ENCODE measurements at places on chromosomes 2 and 18.
A peak's percentile ranks its signal among the peaks of the same experiment; 100 is the strongest.

DNA sequence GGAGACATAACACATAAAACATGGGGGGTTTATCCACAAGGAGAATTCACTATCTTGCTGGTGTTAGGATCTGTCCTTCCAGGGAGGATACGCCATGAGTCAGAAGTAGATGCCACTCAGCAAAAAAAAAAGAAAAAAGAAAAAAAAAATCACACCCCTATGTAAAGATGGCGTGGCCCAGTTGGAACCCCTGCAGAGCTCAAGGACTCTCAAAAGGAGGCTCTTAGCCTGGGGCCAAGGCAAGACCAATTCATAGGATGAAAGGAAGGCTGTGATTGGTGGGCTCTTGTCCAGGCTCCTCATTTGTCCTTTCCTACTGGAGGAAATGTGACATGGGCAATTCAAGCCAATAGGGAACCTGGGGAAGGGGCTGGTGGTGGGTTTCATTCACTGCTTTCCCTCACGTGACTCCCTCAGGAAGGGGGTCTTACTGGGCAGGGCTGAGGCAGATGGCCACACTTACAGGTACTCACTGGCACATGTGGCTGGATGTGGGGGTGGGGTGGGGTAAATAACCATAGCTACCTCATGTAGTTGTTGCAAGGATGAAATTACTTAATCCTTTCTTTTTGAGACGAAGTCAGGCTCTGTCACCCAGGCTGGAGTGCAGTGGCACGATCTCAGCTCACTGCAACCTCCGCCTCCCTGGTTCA, 38.7 kb upstream of the HAAO start:
- no peak for DNase-seq

DNA sequence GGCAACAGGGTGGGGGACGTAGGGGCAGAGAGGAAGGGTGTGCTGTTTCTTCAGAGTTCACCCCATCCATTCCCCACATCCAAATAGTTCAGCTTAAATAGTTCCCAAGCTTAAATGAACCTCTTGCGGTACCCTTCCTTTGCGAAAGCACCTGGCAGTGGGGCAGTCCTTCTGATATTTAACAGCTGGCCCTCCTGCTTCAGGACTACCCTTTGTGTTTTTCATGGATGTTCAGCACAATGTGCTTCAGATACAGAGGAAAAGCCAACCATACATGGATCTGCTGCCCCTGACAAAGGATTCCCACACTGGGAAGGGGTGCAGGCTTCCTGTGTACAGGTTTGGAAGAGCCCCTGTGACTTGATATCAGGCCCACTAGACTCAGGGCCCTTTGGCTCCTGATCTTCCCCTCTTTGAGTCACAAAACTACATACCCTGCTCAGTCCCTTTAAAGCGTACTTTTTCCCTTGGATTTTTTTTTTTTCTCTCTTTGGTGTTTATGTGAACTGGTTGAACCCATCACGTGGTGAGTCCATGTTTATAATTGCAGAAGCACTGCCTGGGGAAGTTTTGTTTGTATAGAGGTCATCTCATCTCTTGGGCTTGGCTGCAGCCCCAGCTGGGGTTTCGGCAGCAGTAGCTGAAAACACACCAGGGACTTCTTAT, 45.3 kb upstream of the IGFBP5 start:
- DNase-seq = no peak

GRCh38 chr2:41488888-41489287, 558.9 kb upstream of the PKDCC start:
- no peak for DNase-seq

DNA sequence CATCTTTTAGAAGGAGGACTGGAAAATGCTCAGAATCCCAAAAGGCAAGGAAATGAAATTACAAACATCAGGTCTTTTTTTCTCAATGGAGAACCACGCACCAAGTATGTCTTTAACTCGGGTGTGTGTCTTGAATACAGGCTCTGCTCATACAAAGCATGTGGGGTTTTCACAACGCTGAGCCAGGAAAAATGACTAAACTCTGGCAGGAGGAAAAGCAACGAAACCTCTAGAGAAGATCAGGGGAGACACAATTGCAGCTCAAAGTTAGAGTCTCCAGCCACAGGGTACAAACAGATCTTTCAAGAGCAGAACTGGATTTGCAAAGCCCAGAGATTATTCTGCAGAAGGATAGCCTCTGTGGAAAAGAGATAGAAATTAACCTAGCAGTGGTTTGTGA, 42.8 kb upstream of the TPO start:
- no peak for DNase-seq

GRCh38 chr2:128756365-128756717, 437.7 kb upstream of the HS6ST1 start:
- no peak for DNase-seq

- DNase-seq = no peak
Observed at GRCh38 chr2:241754042-241754441, 19.6 kb downstream of the D2HGDH start.

- DNase-seq = no peak
Observed at GRCh38 chr2:3535794-3536681, 16.7 kb upstream of the ADI1 start.

DNA sequence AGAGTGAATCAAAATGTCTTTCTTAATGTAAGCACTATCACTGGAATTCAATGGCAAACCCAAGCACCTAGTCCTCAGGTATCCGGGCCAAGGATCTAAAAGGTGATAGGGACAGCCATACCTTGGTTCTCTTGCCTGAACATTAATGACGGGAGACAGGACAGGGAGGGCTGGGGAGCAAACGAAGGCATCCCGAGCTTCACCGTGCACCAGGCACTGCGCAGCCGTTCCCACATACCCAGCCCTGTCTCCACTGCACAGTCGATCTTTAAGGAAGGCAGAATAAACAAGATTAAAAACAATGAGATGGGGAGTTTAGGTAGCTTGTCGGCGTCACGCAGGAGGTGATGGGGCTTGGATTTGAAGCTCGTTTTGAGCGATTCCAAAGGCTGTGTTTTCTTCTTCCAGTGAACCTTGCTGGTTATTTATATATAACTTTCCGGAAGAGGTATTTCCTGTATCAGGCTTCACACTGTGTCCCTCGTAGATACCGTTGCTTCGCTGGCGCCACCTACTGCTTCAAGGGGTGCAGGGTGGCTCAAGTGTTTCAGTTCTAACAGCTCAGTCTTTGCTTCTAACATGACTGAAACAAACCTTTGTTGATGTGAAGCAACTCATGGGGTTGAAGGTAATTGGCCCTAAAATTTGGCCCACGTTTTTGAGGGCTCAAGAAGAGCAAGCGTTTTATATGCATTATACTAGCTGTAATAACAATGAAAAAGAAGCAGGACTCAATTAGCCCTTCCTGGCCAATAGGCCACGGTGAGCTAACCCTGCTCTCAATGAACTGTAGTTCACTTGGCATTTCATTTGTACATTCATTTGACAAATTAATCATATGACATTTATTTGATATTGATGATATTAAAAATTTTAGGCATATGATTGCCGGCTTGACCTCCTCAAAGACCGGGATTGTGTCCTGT, 77.4 kb downstream of the DCDC2C start:
- DNase-seq = peak; percentile 4

- DNase-seq = no peak
Observed at GRCh38 chr2:24945907-24946306, 25.8 kb downstream of the DNAJC27 start.

GRCh38 chr2:151886241-151886640, 58.0 kb upstream of the ARL5A start:
- DNase-seq = no peak

- no peak for DNase-seq
Observed at GRCh38 chr2:197241596-197241995, 69.0 kb downstream of the ANKRD44 start.

DNA sequence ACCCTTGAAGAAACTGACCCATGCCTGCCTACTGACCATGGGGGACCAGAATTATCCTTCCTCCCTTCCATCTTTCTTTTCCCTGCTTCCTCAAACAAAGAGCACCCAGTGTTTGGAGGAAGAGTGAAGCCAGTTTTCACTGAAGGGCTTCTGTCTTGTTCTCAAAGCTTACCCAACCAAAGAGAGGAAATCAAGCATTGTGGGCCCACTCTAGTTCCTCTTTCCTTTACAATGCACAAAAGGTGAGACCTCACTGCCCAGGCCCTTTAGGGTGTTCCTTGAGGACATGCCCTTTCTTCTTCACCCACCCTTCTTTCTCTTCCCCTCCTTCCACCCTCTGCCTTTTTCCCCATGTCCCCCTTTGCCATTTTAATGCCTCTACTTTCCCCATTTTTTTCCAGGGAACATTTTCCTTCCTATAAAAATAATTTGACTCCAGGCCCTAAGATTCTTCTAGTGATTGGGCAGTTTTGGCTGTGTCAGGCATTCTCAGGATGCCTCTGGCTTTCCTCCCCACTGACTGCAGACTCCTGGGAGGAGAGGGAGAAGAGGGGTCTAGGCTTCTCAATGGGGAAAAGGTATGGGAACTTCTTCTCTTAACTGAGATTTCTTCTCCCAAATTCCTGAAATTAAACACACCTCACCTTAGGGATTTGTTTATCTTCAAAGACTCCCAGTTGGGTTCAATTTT, 126.6 kb upstream of the RMDN2 start:
- DNase-seq = no peak

GRCh38 chr2:158143703-158144360, 42.2 kb downstream of the UPP2 start:
- no peak for DNase-seq

GRCh38 chr18:42351455-42351854, 396.4 kb downstream of the PIK3C3 start:
- DNase-seq = no peak

DNA sequence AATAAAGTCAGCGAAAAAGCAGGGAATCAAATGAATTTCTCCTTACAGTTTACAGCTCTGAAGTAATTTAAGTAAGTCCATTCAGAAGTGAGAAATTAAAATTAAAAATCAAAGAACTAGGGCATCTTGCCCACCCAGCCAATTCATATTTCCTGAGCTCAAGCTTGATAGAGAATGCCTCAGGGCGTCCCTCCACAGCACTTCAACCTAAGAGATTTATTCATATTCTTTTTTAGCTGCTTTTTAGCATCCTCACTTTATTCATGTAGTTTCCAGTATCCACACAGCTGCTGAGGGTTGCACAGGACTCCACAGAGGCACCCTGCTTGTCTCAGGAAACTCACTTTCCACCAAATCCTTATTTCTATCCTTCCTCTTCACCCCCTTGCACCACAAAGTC, 900.3 kb downstream of the BCL11A start:
- DNase-seq = no peak

GRCh38 chr2:213416832-213417231, 132.6 kb downstream of the SPAG16 start:
- no peak for DNase-seq

DNA sequence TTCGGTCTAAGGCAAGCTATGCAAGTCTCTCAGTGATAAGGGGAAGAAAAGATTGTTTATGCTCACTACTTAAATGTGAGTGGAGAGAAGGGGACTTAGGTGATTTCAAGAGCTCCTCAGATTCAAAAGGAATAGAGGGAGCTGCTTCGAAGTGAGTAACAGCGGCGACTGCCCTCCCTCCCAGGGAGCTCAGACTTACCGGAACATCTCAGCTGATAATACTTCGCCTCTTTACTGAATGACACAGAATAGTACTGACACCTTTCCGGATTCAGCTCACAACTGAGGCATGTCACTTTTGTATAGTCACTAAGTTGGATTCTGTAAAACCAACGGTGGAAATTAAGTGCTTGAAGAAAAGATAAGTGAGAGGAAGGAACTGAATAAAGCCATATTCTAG, 55.5 kb downstream of the DPP4 start:
- DNase-seq = no peak

GRCh38 chr2:5140347-5140746, 551.8 kb upstream of the SOX11 start:
- no peak for DNase-seq

GRCh38 chr2:119645173-119645855, 33.7 kb upstream of the TMEM177 start:
- no peak for DNase-seq

DNA sequence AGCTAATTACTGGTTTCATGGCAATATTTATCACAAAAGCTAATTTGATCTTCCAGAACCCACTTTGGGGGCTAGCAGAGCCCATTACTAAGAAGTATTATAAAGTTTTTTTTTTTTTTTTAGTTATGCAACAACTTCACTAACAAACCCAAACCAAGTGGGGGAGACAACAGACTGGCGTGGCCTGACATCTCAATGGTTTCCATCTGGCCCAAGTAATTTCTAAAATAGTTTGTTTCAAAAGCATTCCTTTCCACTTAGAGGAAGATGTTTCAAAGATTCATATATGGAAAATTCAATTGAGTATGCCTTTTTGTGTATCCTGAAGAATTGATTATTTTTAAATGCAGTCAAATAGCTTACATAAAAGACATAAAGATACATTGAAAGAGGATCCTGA, 367.1 kb downstream of the HRH4 start:
- no peak for DNase-seq

DNA sequence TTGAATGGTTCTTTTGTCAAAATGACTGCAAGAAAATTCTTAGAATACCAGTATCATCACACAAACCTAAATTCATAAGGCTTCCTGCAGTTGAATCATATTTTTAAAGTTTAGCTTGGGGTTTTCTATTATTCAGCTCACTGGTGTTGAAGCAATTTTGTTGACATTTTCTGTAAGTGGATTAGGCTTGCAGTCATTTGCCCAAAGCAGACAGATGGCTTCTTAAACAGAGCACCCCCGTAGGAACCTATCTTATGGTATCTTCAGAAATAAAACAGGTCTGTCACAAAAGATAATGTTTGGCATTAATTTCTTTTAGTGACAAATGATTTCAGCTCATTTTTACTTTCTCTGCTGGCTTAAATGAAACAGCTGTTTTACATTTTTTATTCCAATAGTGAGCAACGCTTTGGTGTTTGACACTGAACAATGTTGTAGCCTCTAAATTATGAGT, 331.1 kb downstream of the PLCL1 start:
- DNase-seq = no peak

DNA sequence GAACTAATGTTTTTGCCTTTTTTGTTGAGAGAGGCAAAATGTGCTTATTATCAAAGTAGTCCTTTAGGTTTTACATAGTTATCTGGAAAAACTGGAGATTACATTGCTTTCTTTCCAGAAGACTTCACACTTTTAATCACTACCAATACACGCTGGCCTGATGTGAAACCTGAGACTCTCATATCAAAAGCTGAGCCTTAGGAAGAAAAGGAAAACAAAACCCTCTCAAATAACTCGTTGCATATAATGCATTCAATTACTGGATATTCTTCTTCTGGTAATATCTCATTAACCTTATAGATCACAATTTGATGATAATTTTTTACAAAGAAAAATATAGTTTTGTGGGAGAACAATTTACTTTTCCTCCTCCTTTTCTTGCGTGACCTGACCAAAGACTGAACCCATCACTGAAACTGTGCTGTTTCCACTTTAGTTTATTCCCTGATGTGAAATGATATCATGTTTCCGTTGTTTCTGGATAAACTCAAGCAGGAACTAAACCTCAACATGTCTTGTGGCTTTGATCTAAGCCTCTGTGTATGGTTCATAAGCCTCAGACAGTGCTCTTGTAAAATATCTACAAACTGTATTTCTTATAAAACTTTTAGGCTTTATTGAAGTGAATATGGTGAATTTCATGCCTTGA, 332.4 kb downstream of the GULP1 start:
- DNase-seq = no peak

All from effector CD8-positive, alpha-beta T cell (primary cell).